ENCODE measurements at places on chromosomes 3 and 15.

DNA sequence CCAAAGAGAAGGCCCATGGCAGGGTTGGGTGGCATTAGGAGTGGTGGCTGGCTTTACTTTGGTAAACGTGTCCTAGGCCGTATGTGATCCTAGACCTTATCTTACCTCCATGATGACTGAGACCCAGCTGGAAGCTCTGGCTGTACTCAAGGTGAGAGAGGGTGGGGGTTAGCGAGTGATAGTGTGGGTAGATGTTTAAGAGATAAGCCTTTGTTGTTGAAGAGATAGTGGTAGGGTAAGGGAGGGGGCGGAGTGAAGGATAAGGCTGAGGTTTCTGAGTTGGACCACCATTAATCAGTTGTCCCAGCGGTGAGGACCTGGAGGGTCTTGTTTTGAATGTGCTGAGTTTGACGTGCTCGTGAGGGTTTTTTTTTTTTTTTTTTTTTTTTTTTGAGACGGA lies 61.5 kb upstream of the ULK4 start:
- no peak for DNase-seq

DNA sequence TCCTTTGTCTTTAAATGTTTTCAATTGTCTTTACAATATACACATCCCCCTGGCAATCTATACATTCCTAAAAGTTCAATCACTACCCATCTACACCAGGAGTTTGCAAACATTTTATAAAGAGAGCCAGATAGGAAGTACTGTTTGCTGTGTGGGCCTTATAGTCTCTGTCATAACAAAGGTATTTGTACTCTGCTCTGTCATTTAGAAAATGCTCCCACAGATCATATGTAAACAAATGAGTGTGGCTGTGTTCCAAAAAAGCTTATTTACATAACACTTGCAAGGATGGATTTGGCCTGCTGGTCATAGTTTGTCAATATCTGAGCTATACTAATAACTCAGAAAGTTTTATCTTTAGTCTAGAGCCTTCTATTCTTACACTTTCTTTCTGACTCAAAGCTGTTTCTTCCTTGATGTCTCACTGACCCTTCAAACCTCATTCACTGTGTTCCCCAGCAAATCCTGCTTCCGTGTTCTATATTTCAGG lies 511.9 kb downstream of the GBE1 start:
- DNase-seq, result no peak

GRCh38 chr15:44798826-44799225 lies 62.5 kb downstream of the TRIM69 start:
- DNase-seq, result peak; percentile 85

DNA sequence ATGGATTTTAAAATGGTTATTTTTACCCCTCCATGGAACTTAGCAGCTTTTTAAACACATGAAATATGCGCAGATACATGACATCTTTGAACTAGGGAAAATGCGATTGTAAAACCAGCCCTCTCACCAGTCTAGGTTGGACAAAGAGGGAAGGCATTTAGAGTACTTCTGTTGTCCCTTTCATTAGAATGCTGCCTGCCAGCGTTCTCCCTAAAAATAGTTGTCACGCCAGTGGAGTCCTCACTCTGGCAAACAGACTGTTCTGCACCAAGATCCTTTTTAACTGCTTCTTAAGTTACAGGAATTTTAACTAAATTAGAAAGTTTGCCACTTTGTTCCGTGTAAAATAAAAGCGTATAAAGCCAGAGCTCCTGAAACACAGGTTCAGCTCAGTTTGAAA lies 295.3 kb downstream of the VPS13C start:
- no peak for DNase-seq

DNA sequence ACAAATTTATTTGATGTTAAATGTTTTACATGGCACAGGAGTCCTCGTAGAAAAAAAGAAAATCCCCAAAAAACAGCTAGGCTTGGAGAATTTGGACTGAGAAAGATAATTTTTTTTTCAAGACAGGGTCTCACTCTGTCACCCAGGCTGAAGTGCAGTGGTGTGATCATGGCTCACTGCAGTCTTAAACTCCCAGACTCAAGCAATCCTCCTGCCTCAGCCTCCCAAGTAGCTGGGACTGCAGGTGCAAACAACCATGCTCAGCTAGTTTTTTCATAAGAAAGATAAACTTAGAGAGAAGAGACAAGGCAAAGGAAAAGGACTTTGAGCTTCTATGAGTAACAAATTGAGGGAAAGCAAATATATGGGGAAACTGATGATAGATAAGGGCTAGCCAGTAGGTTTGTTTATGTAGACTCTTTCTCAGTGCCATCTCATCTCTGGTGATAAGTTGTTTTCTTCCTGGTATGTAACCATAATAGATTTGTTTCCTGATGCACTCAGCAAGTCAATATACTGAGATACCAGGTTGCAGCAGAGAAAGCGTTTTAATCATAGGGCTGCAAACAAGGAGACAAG lies 13.1 kb upstream of the TRMT10C start:
- DNase-seq, result no peak

Data from SJCRH30 (cell line).